ENCODE measurements at places on chromosomes 2 and 18. TPM values are rescaled to one million over a fixed set of nuclear protein-coding genes. Genes with fewer than 3 reads are reported as not detected.
A peak's percentile ranks its signal among the peaks of the same experiment; 100 is the strongest.

Gene GALR1
- total RNA-seq: 0.21 TPM

Gene CTLA4
- total RNA-seq: 1.2 TPM

Gene AFF3
- 18.0 TPM for total RNA-seq

Gene PARD3B
- total RNA-seq: 21.5 TPM

Gene TDRD15
- not detected for total RNA-seq

- no peak for DNase-seq
These were observed 231.5 kb downstream of the TTC32 start for GRCh38 chr2:19670303-19670702.

- DNase-seq: no peak
These were observed 231.1 kb downstream of the LRP1B start for GRCh38 chr2:141899740-141900139.

- DNase-seq: peak; percentile 49
These were observed 81.1 kb downstream of the ACVR2A start for GRCh38 chr2:147925886-147926285.

GRCh38 chr2:203404996-203405395 lies 76.8 kb downstream of the ABI2 start:
- no peak for DNase-seq

DNA sequence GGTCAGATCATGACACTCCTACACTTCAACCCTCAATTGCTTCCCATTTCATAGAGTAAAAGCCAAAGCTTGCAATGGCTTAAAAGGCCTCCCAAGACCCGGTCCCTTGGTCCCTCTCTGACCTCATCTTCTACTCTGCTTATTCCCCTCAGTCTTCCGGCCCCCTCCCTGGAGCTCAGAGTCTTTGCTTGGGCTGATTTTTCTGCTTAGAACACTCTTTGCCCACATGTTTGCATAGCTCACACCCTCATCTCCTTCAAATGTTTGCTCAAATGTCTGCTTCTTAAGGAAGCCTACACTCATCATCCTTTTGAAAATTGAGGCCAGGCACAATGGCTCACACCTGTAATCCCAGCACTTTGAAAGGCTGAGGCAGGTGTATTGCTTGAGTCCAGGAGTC lies 65.6 kb upstream of the CAPN13 start:
- DNase-seq: no peak

DNA sequence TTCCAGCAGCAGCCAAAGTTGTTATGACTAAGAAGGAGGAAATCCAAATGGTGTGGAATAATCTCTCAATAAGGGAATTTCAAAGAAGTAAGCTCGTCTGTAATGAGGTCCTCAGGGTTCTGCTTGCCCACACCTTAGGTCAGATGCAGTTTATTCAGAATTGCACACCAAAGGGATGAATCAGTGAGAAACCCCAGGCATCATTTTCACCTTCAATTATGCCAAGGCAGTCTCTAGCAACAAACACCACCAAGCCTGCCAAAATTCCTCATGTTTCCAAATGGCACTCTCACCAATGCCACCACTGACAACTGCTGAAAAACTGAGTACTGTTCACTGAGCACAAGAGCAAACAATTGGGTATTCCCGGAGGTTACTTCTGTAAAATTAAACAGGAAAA lies 43.6 kb downstream of the KCNG3 start:
- DNase-seq: no peak
